ENCODE measurements at places on chromosomes 1 and 21. TPM values are rescaled to one million over a fixed set of nuclear protein-coding genes. Genes with fewer than 3 reads are reported as not detected.

BCAN gene
- polyA plus RNA-seq, result 1,252 TPM

SLC6A17 gene
- 16.6 TPM for polyA plus RNA-seq

GDAP2 gene
- 11.0 TPM for polyA plus RNA-seq

ZNF697 gene
- polyA plus RNA-seq, result 11.5 TPM

PLXNA2 gene
- polyA plus RNA-seq, result 49.5 TPM

NUDC gene
- polyA plus RNA-seq, result 119 TPM

GPR3 gene
- 3.2 TPM for polyA plus RNA-seq

ARHGAP30 gene
- polyA plus RNA-seq, result 3.1 TPM

PRAMEF8 gene
- not detected for polyA plus RNA-seq

OR2M3 gene
- 0.08 TPM for polyA plus RNA-seq

AMPD1 gene
- not detected for polyA plus RNA-seq

DNAI4 gene
- polyA plus RNA-seq, result 10.0 TPM

DNA sequence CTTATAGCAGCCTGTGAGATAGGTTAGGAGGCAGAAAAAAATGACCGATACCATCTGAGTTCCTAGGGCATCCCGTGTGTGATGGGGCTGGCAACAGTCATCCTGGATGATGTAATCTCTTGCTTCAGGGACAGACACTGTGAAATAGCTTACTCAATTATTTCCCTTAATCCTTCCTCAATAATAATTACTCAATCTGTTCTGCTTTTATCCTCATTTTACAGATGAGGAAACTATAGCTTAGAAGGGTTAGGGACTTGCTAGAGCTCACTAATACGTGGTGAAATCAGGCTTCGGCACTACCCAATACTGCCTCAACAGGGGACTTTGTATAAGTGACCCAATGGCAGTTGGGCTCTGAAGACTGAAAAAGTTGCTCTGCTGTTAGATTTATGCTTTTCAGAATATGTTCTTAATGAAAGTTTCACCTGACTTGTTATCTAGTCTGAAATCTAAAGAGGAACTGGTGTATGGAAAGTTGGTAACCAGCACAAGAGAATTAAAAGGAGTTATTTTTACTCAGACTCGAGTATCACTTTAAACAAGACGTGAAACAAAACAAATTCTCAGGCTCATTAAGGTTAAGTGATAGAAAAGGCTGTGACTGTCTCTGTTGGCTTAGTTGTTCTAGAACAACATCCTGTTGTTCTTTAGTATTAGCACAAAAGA lies 14.4 kb downstream of the CD55 start:
- no peak for DNase-seq
- no peaks in the 10 kb centered on the region for H3K4me1 ChIP-seq
- no peak overlapping the region for H3K27ac ChIP-seq
- H3K36me3 ChIP-seq, result peaks cover 4% of the 10 kb centered on the region
- H3K4me3 ChIP-seq, result no peak overlapping the region

DNA sequence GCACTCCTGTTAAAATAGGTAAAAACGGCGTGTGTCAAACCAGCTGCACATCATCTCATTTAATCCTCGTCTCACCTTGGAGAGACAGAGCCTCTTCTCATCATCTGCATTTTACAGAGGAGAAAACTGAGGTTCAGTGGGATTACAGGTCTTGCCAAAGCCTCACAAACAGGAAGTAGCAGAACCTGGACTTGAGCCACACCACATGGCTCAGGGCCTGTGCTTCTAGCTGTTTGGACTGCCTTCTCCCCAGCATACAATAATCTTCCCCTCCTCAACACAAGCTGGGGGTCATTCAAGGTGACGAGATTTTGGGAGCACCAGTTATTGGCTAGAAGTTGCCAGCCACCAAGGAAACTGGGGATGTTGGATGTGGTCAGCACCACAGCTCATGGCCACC lies 167.9 kb upstream of the ZC3H12A start:
- no peak overlapping the region for H3K27ac ChIP-seq
- peaks cover 37% of the 10 kb centered on the region for H3K4me1 ChIP-seq
- no peak for DNase-seq
- no peaks in the 10 kb centered on the region for H3K36me3 ChIP-seq
- H3K4me3 ChIP-seq, result no peak overlapping the region

- H3K27ac ChIP-seq, result no peak overlapping the region
- no peak for DNase-seq
- no peak overlapping the region for H3K4me3 ChIP-seq
- peaks cover 16% of the 10 kb centered on the region for H3K36me3 ChIP-seq
- no peaks in the 10 kb centered on the region for H3K27me3 ChIP-seq
These were observed 8.7 kb downstream of the SYNJ1 start for GRCh38 chr21:32719085-32719484.

GRCh38 chr1:150017206-150017750 lies 6.8 kb upstream of the OTUD7B start:
- H3K36me3 ChIP-seq, result no peaks in the 10 kb centered on the region
- H3K4me3 ChIP-seq, result no peak overlapping the region
- H3K27ac ChIP-seq, result no peak overlapping the region
- no peak for DNase-seq
- H3K4me1 ChIP-seq, result peaks cover 5% of the 10 kb centered on the region

DNA sequence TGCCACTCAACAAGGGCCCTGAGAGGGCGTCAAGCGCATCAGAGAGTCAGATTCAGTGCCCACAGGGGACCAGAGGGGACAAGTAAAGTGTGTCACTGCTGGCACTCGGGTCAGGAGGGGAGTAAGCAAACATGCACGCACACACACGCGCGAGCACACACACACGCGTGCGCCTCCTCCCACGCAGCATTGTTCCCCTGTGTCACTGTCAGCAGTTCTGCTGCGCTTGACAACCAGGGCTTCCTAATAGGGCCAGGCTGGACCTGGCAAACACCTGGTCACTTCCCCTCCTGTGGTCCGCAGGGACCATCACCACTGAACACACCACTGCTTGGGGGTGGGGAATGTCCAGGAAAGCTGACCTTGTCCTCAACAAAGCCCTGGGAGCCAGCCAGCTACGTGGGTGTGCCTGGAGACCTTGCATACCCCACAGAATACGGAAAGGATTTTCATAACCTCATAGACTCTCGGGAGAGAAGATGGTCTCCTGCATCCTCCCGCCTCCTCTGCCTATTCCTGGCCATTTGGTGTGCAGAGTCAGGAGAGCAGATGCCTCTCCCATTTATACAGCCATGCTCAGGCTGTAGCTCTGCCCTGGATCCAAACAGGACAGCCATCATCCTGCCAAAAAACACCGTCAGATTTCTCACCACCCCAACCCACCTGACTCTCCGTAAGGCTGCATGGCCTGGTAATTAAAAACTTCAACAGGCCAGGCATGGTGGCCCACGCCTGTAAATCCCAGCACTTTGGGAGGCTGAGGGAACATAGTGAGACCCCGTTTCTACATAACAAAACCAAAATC lies 73.2 kb downstream of the SSBP3 start:
- H3K4me1 ChIP-seq, result peaks cover 82% of the 10 kb centered on the region
- no peak overlapping the region for H3K4me3 ChIP-seq
- no peak overlapping the region for H3K27ac ChIP-seq
- peaks cover 6% of the 10 kb centered on the region for H3K36me3 ChIP-seq
- DNase-seq, result no peak

- H3K4me1 ChIP-seq, result no peaks in the 10 kb centered on the region
- no peaks in the 10 kb centered on the region for H3K36me3 ChIP-seq
- DNase-seq, result no peak
- H3K27me3 ChIP-seq, result no peaks in the 10 kb centered on the region
- no peak overlapping the region for H3K27ac ChIP-seq
These were observed 166.9 kb upstream of the SYT6 start for GRCh38 chr1:114320586-114320985.

- H3K27ac ChIP-seq, result no peak overlapping the region
- H3K4me3 ChIP-seq, result no peak overlapping the region
- DNase-seq, result no peak
- H3K36me3 ChIP-seq, result no peaks in the 10 kb centered on the region
- H3K27me3 ChIP-seq, result no peaks in the 10 kb centered on the region
These were observed 266.3 kb downstream of the RHOU start for GRCh38 chr1:229001467-229002011.

- H3K36me3 ChIP-seq, result no peaks in the 10 kb centered on the region
- H3K27me3 ChIP-seq, result no peaks in the 10 kb centered on the region
- no peak for DNase-seq
These were observed 154.6 kb downstream of the PCNX2 start for GRCh38 chr1:233140974-233141373.

GRCh38 chr1:221039616-221040015 lies 160.4 kb downstream of the HLX start:
- H3K27ac ChIP-seq, result no peak overlapping the region
- H3K36me3 ChIP-seq, result no peaks in the 10 kb centered on the region
- H3K4me1 ChIP-seq, result no peaks in the 10 kb centered on the region
- no peak for DNase-seq
- H3K4me3 ChIP-seq, result no peak overlapping the region

DNA sequence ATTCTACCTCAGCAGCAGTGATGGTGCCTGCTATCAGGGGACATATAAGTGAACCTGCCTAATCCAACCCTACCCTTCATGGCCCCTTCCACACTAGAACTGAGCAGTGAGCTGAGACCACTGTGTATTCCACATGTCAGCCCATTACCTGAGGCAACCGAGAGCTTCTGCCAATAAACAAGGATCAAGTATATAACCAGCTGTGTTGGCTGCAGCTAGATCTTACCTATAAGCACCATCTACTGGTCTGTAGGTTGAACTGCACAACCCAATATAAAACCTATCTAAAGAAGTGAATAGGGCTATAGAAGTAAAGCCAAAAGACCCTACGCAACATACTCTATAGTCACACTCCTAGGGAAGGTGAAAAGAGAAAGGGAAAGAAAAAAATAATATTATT lies 376.9 kb downstream of the HHIPL2 start:
- H3K36me3 ChIP-seq, result no peaks in the 10 kb centered on the region
- H3K27me3 ChIP-seq, result no peaks in the 10 kb centered on the region
- H3K27ac ChIP-seq, result no peak overlapping the region
- H3K4me1 ChIP-seq, result no peaks in the 10 kb centered on the region
- no peak for DNase-seq

DNA sequence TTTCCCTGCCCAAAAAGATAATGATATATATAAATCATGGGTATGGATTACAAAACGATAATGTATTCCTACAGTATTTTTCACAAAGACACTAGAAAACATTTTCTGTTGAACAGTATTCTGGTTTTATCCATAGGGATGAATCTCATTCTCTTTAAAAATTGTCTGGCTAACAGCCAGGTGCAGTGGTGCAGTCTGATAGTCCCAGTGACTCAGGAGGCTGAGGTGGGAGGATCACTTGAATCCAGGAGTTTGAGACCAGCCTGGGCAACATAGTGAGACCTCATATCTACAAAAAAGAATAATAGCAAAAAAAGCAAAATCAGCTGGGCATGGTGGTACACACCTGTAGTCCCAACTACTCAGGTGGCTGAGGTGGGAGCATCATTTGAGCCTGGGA lies 23.3 kb downstream of the PIP5K1A start:
- H3K4me3 ChIP-seq, result no peak overlapping the region
- peaks cover 21% of the 10 kb centered on the region for H3K36me3 ChIP-seq
- H3K27ac ChIP-seq, result no peak overlapping the region
- H3K27me3 ChIP-seq, result no peaks in the 10 kb centered on the region

- H3K4me3 ChIP-seq, result no peak overlapping the region
- no peaks in the 10 kb centered on the region for H3K27me3 ChIP-seq
- H3K36me3 ChIP-seq, result no peaks in the 10 kb centered on the region
- DNase-seq, result no peak
These were observed 37.4 kb downstream of the RASSF5 start for GRCh38 chr1:206544562-206545257.

- no peak for DNase-seq
- no peak overlapping the region for H3K27ac ChIP-seq
- H3K4me1 ChIP-seq, result no peaks in the 10 kb centered on the region
- no peaks in the 10 kb centered on the region for H3K27me3 ChIP-seq
- no peak overlapping the region for H3K4me3 ChIP-seq
- H3K36me3 ChIP-seq, result no peaks in the 10 kb centered on the region
These were observed 172.2 kb downstream of the TM2D1 start for GRCh38 chr1:61552630-61553305.

GRCh38 chr1:153360592-153361479 lies 3.2 kb downstream of the S100A9 start:
- H3K36me3 ChIP-seq, result no peaks in the 10 kb centered on the region
- H3K27me3 ChIP-seq, result no peaks in the 10 kb centered on the region
- H3K4me1 ChIP-seq, result no peaks in the 10 kb centered on the region

DNA sequence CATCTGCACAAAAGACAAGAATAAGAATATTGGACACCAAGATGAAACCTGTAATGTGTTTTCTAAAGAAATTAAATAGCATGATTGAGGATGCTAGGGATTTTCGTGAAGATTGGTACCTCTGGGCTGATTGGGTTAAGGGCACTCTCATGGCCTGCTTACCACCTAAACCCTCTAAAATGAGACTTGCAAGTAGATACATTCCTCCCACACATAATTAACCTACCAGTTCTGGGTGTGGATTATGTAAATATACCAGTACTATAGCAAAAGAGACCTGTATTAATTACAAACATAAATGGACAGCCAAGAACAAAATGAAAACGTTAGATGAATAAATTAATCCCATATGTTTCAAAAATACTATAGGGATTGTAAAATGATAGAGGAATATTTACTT lies 1069.6 kb upstream of the B3GALT2 start:
- H3K36me3 ChIP-seq, result no peaks in the 10 kb centered on the region
- H3K27me3 ChIP-seq, result no peaks in the 10 kb centered on the region
- no peak for DNase-seq
- no peak overlapping the region for H3K4me3 ChIP-seq

GRCh38 chr1:107682467-107682866 lies 282.5 kb downstream of the VAV3 start:
- no peaks in the 10 kb centered on the region for H3K27me3 ChIP-seq
- no peaks in the 10 kb centered on the region for H3K36me3 ChIP-seq

DNA sequence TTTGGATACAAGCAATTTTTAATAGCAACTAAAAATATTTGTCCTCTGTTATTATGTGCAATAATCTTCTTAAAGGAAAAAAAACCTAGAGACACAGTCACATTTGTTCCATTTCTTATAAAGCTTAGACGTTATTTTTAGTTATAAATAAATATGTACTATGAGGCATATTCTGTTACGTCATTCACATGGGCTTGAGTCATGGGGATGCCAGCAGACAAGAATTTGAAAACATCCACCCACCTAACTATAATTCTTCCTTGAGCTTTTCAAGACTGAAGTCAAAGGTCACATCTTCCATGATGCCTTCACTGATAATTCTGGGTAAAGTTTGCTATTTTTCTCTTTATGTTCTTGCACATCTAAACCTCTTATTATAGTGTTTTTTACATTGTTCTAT lies 268.8 kb downstream of the KCTD3 start:
- no peaks in the 10 kb centered on the region for H3K4me1 ChIP-seq
- DNase-seq, result no peak
- H3K36me3 ChIP-seq, result no peaks in the 10 kb centered on the region

- no peak overlapping the region for H3K4me3 ChIP-seq
- H3K27ac ChIP-seq, result no peak overlapping the region
- DNase-seq, result peak; percentile 90
- H3K4me1 ChIP-seq, result peaks cover 46% of the 10 kb centered on the region
- H3K36me3 ChIP-seq, result peaks cover 10% of the 10 kb centered on the region
- H3K27me3 ChIP-seq, result peaks cover 4% of the 10 kb centered on the region
These were observed 9.7 kb downstream of the KLHDC8A start for GRCh38 chr1:205346956-205347574.

GRCh38 chr1:204396015-204396583 lies 15.5 kb downstream of the PPP1R15B start:
- peaks cover 3% of the 10 kb centered on the region for H3K4me1 ChIP-seq
- H3K4me3 ChIP-seq, result no peak overlapping the region
- no peaks in the 10 kb centered on the region for H3K27me3 ChIP-seq

- H3K27me3 ChIP-seq, result no peaks in the 10 kb centered on the region
- peaks cover 19% of the 10 kb centered on the region for H3K36me3 ChIP-seq
- no peaks in the 10 kb centered on the region for H3K4me1 ChIP-seq
- H3K27ac ChIP-seq, result no peak overlapping the region
- H3K4me3 ChIP-seq, result no peak overlapping the region
These were observed 4.1 kb downstream of the TEX38 start for GRCh38 chr1:46675549-46676314.

- no peak overlapping the region for H3K27ac ChIP-seq
- DNase-seq, result peak; percentile 89
- no peak overlapping the region for H3K4me3 ChIP-seq
- H3K4me1 ChIP-seq, result no peaks in the 10 kb centered on the region
These were observed 21.8 kb upstream of the PDC start for GRCh38 chr1:186482661-186483255.
